AG09309 (cell line): ENCODE measurements at places on chromosomes 11 and 22.

- no peak for DNase-seq
Observed at GRCh38 chr11:105023003-105023402, at the start of gene CASP5. Gene CASP5, minus strand, starts transcription at chr11:105023168. Its CDS starts 32 bp downstream, at chr11:105023136.

DNA sequence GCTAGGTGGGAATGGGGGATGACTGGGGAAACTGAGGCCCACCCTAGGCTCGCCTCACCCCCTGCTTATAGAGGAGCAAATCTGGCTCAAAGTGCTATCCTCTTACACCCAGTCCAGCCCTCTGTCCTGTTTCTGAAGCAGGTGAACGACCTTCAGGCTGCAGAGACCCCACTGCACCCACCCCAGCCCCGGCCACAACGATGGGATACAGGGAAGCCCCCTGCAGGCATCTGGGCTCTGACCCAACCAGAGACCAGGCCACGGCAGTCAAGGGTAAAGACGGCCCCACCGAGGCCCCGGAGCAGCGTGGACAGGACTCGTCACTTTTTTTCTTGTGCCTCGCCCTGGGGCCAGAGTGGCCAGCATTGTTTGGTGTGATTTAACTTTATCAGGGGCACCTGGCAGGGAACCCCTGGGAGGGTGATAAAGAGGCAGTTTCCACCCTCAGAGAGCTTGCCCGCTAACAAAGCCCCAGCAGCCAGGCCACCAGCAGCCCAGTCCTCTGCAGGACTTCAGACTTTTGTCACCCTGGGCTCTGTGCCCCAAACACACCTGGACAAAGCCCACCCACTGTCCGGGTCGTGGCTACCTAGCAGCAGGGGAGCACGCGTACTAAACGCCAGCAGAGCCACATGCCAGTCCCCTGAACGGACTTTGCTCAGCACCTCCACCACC is 612.6 kb downstream of the TBC1D22A start:
- no peak for DNase-seq

- peak; percentile 31 for DNase-seq
Observed at GRCh38 chr11:23897453-23898286, 599.2 kb upstream of the LUZP2 start.

- DNase-seq, result no peak
Observed at GRCh38 chr11:71170624-71171423, 81.6 kb downstream of the SHANK2 start.

DNA sequence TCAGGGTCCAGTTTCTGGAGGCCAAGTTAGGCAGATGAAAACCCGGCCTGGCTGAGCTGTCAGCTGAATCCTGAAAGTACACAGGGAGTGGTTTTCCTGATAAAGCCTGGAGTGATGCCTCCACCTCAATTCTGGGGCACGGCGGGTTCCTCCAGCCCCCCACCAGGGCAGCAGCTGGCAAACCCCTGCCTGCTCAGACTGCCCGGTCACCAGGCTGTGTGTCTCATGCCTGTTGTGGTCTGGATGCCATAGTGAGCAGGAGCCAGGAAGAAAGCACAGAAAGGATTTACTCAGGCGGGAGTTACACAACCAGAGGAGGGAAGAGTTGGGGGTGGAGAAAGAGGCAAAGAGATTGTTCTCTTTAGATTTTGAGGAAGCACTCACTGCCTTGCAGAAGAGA is 119.9 kb upstream of the RASSF10 start:
- DNase-seq, result peak; percentile 64

GRCh38 chr11:96065379-96065778 is 141.5 kb upstream of the MTMR2 start:
- DNase-seq, result no peak

DNA sequence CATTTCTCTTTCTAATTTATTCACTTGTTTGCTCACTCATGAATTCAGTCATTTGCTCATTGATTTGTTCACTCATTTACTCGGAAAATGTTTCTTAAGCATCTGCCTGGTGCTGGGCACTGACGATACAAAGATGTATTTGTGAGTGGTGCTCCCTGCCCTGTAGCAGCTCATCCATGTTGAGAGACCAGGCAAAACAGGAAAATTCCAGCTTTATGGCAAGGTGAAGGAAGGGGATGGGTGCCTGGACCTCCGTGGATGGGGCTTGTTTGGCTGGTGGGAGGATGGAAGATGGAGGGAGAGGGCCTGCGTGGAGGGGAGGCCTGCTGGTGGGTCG is 53.1 kb downstream of the TBC1D22A start:
- DNase-seq, result no peak
